Stimulated activated CD4-positive, alpha-beta T cell treated with anti-CD3 and anti-CD28 coated beads, TNF-alpha, amount 100 ng/mL, for 1 hour (primary cell): ENCODE measurements at places on chromosomes 7 and 10.

DNA sequence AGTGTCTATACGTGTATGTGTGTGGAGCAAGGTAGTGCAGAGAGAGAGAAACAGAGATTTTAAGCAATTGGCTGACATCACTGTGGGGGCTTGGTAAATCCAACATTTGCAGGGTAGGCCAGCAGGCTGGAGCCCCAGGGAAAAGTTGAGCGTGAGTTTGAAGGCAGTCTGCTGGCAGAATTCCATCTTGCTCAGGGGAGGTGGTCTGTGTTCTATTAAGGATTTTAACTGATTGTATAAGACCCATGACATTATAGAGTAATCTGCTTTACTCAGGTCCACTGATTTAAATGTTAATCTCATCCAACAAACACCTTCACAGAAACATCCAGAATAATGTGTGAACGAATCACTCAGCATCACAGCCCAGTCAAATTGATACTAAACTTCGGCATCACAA lies 912.9 kb downstream of the GRM8 start:
- no peak for DNase-seq

DNA sequence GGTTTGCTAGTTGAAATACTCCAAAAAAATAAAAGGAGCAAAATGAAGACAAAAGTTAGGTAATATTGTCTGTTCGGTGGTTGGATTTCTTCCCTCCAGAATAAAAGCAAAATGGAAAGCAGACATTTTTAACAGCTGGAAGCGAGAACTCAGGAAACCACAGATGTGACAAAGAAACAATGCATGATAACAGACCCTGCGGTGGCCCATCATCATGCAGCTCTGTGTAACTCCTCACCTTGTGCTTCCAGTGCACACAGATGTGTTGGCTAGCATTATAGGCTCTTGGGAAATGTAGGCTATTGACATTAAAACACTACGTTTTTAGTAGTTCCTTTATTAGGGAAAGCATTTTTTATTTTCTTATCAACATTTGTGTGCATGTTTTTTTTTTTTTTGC lies 53.9 kb upstream of the ARL4A start:
- no peak for DNase-seq

DNA sequence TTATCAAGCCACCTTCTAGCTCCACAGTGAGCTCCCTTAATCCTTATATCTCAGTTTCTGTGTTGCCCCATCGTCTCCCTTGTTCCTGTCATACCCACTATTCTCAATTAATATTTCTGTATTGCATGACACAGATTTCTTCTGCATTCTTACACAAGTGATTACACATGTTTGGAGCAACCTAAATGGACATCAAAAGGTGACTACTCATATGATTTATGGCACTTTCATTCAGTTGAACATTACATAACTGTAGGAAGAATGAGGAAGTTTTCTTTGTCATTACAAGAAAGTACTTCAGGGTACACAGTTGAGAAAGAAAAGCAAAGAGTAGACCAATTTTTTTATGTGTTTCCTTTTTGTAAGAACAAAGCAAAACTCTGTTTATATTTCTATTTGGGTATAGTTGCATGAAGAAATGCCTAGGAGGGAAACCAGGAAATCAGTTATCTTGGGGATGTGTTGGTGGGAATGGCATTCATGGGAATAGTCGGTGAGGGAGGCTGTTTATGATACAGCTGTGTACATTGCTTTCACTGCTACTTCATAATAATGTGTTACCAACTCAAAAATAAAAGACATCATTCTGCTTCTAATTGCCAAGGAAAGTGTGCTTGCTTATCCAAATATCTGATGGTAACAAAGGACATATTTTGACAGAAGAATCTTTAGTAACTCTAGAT lies 23.6 kb upstream of the PRSS37 start:
- DNase-seq, result no peak

- no peak for DNase-seq
Observed at GRCh38 chr7:79774150-79774549, 320.7 kb upstream of the MAGI2 start.

DNA sequence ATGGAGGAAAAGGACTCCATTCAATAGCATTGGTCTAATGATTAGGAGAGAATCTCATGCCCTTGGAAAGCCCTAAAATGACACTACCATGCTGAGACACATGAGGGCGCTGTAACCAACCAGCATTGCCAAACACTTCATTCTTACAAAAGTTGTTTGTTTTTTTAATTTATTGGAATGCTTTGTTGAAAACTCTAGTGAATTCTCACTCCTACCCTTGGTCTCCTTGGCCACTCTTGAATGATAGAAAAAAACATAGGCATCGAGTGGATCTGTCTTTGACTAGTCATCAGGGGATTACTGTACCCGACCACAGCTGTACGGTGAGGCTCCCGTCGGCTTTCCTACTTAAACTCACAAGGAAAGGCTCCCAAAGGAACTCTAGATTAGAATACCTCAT lies 29.3 kb upstream of the ADD3 start:
- DNase-seq, result peak; percentile 43

GRCh38 chr10:50360077-50360850 lies 108.9 kb upstream of the ASAH2 start:
- DNase-seq, result no peak

- DNase-seq, result no peak
Observed at GRCh38 chr10:98276311-98276710, 8.3 kb upstream of the LOXL4 start.
